ENCODE measurements at places on chromosomes 1 and 21.

DNA sequence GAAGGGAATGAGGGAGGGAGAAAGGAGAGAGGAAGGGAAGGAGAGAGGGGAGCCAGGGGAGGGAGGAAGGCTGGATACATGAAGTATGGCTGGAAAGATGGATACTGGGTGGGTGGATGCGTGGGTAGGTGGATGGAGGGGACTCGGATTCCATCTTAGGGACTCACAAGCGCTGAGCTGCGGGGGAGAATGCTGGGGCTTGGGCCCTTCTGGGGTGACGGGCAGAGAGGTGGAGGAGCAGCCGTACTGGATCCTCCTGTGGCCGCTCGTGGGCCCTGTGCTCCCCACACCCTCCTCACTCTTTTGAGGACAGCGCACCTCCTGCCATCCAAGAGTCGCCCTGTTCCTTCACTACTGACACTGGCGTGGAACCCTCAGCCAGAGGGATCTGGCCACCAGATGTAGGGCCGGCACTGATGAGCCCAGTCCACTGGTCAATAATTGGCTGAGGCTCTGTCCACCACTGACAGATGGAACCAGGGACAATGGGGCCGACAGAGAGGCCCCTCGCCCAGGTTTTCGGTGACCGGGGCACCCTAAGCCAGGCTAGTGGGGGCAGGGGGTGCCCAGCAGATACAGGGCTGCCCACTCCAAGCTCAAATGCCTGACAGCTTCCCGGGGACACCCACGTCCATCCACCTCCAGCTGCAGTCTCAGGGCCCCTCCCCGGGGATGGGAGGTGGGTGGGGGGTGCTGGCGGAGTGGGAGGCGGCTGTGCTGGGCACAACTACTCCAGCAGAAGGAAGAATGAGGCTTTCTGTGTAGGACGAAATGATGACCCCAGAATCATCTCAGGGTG, 4.4 kb upstream of the ACTRT2 start:
- no peak for DNase-seq

DNA sequence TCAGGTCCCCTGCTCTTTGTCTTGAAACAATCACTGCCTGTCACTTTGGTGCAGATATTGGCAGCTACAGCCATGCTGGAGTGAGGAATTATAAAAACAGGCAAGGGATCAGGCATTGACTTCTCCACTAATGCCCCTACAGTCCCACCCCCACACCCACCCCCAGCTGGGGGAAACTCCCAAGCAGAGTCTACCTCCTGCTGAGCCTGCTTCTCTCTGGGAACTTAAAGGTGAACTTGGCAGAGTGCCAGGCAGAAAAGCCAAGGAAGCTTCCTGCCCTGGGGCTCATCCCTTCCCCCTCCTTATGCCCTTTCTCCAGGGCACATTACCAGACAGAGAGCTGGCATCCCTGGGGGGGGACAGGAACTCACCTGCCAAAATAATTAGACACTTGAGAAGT, 6.7 kb downstream of the NCMAP start:
- no peak for DNase-seq

GRCh38 chr1:63068626-63069025, 253.7 kb upstream of the FOXD3 start:
- no peak for DNase-seq

DNA sequence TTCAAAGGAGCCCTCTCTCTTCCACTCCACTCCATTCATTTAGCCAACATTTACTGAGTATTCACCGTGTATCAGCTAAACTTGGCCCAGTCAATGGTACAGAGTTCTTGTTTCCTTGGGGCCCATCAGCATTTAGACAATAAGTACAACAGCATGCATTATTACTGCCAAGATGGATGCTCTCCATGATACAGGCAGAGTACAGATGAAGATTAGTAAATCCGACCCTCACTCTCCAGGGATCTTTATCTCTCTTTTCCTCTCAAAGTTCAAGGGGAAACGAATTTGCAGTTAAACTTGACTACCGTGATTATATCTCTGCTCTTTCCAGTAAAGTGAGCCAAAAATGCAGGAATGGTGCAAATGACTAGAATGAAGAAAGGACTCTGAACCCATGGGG, 184.6 kb upstream of the DUSP10 start:
- DNase-seq, result no peak

- no peak for DNase-seq
Measured at GRCh38 chr1:156600733-156601121, 552 bp downstream of the GPATCH4 start.

- no peak for DNase-seq
Measured at GRCh38 chr1:5601516-5601915, 390.7 kb downstream of the NPHP4 start.

- DNase-seq, result no peak
Measured at GRCh38 chr1:34713443-34713842, 41.4 kb upstream of the GJB5 start.

GRCh38 chr1:119435052-119435451, 20.1 kb downstream of the HSD3B2 start:
- DNase-seq, result no peak

DNA sequence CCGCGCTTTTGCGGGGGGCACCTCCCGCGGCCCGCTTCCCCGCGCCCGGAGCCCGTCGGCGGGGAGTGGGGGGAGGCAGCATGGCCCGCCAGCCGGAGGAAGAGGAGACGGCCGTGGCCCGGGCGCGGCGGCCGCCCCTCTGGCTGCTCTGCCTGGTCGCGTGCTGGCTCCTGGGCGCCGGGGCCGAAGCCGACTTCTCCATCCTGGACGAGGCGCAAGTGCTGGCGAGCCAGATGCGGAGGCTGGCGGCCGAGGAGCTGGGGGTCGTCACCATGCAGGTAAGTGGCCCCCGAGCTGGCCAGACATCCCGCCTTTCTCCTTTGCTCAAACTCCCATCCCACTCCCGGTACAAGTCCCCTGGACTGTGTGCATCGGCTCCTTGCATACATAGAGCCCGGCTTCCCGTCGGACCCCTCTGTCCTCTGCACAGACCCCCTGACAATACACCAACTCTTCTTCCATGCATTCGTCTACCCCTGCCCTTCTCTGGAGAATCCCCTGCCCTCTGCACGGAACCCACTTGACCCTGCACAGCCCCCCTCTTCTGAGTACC, 812 bp downstream of the CACHD1 start:
- DNase-seq, result no peak

- no peak for DNase-seq
Measured at GRCh38 chr1:175720023-175720422, 23.4 kb downstream of the TNR start.

DNA sequence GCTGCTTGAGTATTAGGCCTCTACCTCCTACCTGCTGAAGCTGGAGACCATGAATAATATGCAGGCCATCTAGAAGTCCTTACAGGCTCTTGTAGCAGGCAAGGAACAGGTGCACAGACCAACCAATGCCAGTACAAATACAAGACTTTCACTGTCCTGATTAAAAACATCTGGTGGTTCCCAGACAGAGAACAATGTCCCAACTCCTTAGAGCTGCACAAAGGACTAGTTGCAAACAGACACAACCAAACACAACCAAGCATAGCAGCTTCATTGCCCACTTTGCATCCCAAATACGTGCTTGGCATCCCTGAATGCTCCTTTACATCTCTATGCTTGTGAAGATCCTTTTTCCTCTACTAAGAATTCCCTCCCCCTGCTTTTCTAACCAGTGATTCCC, 98.1 kb upstream of the CXADR start:
- no peak for DNase-seq

DNA sequence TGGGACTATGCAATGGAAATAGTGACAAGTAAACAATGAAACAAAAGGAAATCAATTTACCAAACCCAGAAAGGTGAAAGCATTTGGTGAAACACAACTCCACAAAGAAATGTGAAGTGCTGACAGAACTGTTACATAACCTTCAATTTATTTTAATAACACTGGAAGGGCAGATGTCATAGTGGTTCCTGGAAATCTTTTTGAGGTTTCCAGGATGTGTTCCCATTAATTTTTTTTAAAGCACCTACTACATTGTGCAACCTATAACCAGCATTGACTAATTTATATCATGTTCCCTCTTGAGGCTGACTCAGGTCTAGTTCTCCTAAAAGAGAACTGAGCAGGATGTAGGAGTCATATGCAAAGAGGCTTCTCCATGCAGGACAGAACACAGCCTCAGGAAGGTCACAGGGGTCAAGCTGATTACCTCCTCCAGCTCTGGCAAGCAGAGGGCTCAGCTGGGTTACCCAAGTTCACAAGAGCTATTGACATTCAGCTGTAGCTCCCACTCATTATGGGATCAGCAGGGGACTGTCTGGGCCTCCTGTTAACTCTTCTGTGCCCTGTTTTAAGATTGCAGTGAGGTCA, 157.1 kb upstream of the NRIP1 start:
- DNase-seq, result no peak

GRCh38 chr1:40892354-40892753, 30.2 kb upstream of the CITED4 start:
- DNase-seq, result no peak

GRCh38 chr1:233695901-233696300, 82.0 kb downstream of the KCNK1 start:
- no peak for DNase-seq

DNA sequence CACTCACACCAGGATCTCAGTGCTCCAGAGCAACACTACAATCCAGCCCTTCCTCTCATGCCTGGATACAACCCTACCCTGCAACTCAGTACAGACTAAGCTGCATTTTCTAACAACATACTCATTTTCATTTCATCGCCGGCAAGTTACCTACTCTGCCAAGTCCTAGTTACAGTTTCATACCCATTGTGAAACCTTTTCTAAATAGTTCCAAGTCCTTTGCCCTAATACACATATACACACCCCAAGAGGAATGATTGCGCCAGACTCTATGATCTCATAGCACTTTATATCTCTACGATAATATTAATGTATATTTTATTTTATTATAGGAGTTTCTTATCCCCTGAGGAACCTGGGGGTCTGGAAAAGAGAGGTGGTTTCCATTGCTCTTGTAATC, 122.4 kb downstream of the LMX1A start:
- no peak for DNase-seq

- no peak for DNase-seq
Measured at GRCh38 chr1:2492091-2492490, 16.0 kb downstream of the PLCH2 start.

GRCh38 chr1:244920911-244921761, 56.8 kb upstream of the HNRNPU start:
- DNase-seq, result no peak

GRCh38 chr1:77594366-77595112, 87.9 kb downstream of the ZZZ3 start:
- no peak for DNase-seq

- DNase-seq, result no peak
Measured at GRCh38 chr21:39350094-39351005, 1.5 kb upstream of the HMGN1 start.

DNA sequence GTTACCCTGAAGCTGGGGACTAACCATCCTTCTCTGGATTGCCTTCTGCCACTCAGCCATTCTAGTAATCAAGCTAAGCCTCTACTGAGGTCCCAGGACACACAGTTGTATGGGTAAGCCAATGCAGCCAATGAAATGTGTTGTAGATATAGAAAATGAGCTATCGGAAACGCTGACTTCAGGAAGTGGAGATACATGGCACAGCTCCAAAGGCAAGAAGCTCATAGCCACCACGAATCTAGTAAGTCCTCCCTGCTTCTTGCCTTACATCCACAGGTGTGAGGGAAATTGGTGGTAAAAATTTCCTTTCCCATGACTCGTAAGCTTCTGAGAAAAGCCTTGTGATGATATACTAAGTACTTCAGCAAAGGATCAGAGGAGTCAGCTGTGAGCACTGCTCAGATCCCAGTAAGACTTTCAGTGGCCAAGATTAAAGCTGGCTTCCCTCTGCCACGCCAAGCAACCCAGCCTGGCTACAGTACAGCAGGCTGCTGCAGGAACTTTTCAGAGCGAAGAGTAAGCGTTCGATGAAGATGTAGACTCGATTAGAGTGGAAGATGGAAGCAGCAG, 117.7 kb downstream of the SIM2 start:
- no peak for DNase-seq

DNA sequence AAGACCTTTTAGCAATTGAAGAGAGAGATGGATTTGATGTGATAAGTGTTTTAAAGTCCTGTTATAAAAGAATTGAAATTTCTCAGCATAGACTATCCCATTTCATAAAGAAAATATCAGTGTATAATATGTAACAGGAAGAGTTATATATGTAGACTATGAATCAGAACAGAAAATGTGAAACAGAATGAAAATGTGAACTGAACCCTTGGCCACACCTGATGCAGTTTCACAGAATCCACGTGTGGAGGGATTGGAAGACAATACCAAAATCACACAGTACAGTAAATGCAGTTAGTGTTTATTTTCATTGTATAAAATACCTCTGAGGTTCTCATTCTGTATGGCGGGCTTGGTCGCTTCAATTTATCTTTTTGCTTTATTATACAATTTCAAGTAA, 9.9 kb upstream of the SLAMF1 start:
- DNase-seq, result no peak

DNA sequence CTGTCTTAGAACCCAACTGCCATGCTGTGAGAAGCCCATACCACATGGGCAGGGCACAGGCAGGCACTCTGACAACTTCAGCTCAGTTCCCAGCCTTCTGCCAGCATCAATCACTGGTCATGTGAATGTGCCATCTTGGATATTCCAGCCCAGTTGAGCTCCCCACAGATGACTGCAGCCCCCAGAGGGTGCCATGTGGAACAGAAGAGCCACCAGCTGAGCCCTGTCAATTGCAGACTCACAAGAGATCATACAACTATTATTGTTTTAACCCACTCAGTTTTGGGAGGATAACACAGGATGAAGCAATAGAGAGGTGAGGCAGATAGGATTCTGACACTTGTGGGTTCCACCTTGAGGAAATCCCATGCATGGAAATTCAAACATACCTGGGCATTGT, 78.4 kb upstream of the ZBTB40 start:
- DNase-seq, result no peak

GRCh38 chr21:45405271-45405818, 380 bp downstream of the COL18A1 start:
- DNase-seq, result no peak

DNA sequence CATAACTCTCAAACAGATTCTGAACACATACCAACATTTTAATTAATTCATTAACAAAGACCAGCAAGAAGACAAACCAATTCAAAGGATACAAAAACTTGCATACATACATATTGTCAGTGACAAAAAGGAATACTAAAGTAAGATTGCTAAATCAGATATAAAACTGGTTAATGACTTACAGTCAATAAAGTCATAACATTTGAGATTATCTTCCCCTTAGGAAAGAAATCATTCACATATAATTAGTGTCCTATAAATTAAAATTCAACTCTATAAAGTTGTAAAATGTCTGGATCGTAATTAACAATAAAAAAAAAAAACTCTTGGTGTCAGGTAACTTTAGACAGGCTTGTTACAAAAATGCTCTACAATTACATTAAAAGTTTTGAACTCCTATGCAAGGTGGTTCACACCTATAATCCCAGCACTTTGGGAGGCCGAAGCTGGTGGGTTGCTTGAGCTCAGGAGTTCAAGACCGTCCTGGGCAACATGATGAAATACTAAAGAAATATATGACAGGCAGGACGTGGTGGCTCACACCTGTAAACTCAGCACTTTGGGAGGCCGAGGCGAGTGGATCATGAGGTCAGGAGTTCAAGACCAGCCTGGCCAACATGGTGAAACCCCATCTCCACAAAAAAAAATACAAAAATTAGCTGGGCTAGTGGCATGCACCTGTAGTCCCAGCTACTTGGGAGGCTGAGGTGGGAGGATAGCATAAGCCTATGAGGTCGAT, 17.7 kb upstream of the RAB3B start:
- no peak for DNase-seq

- no peak for DNase-seq
Measured at GRCh38 chr1:180112984-180113647, 41.6 kb upstream of the QSOX1 start.

- DNase-seq, result no peak
Measured at GRCh38 chr1:198529414-198529813, 11.1 kb downstream of the ATP6V1G3 start.

All from stimulated activated CD4-positive, alpha-beta T cell treated with anti-CD3 and anti-CD28 coated beads, Interleukin-1b, Interleukin-23, amount 100 ng/mL, for 1 hour (primary cell).